ENCODE measurements at places on chromosomes 2 and 18.
A peak's percentile ranks its signal among the peaks of the same experiment; 100 is the strongest.

DNA sequence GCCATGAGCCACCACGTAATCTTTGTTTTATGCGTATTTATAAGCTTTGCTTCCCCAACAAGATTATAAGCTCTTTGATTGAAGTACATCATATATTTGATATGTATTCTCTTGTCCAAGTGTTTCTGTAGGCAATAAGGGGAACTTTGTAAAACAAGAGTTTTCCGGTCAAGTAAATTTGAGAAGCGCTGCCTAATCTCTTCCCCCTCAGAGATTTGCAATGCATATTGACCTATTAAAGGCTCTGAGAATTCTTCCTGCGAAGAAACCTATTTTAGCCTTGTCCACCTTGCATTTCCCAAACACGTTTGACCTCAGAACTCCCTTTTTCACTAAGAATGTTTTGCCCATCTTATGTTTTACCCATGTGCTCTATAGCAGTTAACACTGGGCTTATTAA, 26.9 kb upstream of the CASP10 start:
- no peak for DNase-seq

GRCh38 chr2:29632018-29632417, 289.4 kb downstream of the ALK start:
- DNase-seq: peak; percentile 48

GRCh38 chr2:210503725-210504191, 27.2 kb upstream of the LANCL1 start:
- DNase-seq: no peak

GRCh38 chr2:50995610-50996009, 36.3 kb downstream of the NRXN1 start:
- peak; percentile 54 for DNase-seq

GRCh38 chr2:171056307-171056706, 104.4 kb downstream of the TLK1 start:
- DNase-seq: peak; percentile 60

DNA sequence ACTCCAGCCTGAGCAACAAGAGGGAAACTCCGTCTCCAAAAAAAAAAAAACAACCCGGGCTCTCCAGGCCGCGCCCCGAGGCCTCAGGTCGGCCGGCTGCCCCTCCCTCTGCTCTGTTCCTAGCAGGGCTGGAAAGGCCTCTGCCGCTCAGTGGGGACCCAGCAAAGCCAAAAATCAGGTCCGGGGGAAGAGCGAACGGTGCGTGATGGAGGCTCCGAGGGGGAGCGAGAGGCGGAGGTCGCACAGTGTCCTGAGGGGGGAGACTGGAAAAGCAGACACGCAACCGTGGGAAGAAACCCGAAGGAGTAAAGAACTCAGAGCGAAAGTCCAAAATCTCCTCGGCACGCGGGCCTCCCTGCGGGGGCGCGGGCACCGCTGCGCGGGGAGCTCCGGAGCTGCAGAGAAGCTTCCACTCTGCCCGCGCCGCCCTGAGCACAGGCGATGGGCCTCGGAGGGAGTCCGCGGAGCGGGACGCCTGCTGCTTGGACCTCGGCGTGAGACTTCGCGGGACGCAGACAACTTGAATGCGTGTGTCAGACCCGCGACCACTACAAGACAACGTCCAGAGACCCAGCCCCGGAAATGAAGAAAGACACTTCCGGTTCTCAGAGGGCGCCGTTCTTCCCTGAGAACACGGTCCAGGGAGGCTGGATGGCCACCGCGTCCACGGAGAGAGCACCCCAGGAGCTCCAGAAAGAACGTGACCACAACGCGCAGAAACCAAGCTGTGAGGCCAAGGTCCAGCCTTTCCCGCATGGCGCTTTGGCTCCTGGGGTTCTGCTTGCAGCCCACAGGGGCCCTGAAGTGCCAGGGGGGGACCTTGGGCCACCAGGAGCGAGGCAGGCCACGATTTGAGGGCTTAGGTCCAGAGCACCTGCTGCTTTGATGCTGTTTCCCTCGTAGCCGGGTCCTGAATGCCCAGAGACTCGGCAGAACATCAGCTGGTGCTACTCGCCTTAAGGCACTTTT, 219.8 kb downstream of the DPP10 start:
- no peak for DNase-seq

- DNase-seq: no peak
These were observed 451.3 kb upstream of the VWC2L start for GRCh38 chr2:213959589-213959988.

GRCh38 chr2:219401606-219402005, 13.9 kb upstream of the DNPEP start:
- DNase-seq: no peak

DNA sequence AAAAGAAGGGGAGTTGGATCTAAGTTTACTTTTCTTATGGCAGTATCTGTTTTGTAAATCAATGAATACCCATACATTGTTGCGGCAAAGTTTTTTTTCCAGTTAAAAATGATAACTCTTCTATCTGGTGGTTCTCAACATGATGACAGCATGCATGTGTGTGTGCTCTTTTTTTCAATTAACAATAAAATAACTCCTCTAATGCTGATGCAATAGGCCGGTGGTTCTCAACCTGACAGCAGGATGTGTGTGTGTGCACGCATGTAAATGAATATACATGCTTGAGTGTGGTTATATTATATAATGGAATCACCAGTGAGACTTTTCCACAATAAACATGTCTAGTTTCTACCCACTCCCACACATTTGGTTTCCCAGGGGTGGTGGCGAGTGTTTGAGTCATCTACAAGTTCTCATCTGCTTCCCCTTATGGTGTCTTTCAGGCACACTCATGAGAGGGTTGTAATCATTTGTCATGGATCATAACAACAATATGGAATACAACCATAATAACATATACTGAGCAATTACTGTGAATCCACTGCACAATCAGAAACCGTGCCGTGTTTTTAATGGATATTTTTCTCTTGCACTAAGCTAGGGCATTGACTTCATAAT, 31.2 kb downstream of the PARD3B start:
- DNase-seq: peak; percentile 5
